ENCODE measurements at places on chromosomes 7 and 10.
A peak's percentile ranks its signal among the peaks of the same experiment; 100 is the strongest.

GRCh38 chr7:50667338-50667737 is 102.1 kb upstream of the DDC start:
- DNase-seq, result no peak

- DNase-seq, result no peak
These were observed 231.3 kb upstream of the FERD3L start for GRCh38 chr7:19376538-19376937.

- DNase-seq, result no peak
These were observed 4.5 kb downstream of the ZNF783 start for GRCh38 chr7:149266451-149266850.

DNA sequence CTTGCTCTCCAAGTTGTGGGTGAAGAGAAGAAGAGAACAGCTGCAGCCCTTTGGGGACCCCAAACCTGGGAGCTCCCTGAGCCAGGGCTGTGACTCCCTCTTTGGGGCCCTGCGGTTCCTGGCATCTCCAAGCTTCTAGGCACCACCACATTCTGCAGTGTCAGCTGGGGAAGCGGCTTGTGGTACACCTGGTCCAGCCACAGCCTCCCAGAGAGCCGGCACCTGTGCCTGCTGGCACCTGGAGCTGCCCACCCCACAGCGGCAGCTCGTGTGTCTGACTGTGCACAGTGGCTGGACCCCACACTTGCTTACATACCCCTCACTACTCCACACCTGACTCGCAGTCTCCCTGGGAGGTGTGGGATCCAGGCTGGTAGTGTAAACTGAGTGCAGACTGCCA is 23.5 kb downstream of the FAM241B start:
- no peak for DNase-seq

- no peak for DNase-seq
These were observed 897.8 kb downstream of the CNTNAP2 start for GRCh38 chr7:147014286-147014955.

DNA sequence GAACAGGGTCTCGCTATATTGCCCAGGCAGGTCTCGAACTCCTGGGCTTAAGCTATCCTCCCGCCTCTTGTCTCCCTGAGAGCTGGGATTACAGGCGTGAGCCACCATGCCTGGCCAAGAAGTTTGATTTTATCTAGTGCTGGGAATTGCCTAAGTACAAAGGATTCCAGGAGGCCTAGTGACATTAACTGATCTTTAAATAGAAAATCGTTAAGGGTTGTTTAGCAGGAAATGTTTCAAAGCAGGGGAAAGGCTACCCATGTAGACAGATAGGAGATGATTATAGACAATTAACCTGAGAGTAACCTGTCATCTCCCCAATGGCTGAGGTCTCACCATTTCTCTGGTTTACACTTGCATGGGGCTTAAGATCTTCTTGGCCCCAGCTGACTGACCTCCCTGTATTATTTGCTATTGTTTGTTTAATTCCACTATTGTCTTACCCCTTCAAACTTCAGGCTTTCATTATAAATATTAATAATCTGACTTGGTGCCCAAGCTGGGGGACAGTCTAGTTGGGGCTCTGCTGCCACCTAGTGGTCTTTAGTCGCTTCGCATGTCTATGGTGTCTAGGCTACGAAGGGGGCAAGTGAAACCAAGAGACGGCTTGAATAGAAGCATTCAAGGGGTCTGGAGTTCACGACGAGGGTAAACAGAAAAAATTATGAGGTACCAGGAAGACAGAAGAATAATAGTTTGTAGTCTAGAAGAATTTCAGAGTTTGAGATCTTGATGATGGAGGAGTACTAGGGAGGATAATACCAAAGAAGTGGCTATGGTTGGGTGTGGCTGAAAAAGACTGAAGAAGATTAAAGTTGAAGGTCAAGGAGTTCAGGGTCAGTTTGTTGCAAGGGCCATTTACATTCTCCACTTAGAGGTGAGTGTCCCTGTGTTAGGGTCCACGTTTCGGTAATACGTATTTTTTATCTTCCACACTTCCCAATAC is 40.4 kb upstream of the BPGM start:
- DNase-seq, result peak; percentile 33

GRCh38 chr10:124588736-124589490 is 127.3 kb downstream of the LHPP start:
- no peak for DNase-seq

GRCh38 chr10:75941223-75941801 is 509.9 kb downstream of the LRMDA start:
- DNase-seq, result no peak

- no peak for DNase-seq
These were observed 34.0 kb downstream of the HSPA12A start for GRCh38 chr10:116708391-116708821.

- no peak for DNase-seq
These were observed 108.1 kb downstream of the PRKAG2 start for GRCh38 chr7:151768805-151769187.

DNA sequence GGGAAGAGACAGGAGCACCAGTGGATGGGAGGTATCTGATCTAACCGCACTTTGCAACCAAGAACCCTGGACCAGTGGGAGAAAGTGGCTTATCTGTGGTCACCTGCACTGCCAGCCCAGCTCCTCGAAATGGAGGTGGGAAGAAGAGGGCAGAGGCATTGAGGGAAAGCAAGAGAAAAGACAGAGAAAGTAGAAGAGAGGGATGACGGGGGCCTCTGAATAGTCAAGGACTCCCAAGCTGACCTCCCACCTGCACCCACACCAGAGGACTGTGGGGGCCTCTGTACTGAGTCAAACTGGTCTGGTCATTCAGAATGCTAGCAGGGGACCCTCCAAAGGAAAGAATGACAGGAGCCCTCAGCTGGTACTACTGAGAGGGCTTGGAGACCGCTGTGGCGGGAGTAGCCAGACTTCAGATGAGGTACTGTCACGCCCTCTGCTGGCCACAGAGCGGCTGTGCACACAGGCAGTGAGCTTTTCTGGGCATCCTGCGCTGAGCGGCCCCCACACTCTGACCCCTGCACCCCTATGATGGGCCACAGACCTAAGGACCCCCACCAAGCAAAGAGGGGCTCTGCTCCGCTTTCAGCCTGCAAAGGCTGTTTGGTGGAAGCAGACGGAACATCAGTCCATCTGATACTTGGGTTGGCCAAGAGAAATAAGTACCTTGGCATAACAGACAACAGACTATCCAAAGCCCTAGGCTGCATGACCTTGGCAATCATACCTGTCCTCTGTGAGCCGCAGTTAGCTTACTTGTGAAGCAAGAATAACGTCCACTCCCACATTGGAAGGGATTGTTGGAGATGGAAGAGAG is 112.9 kb downstream of the COL13A1 start:
- DNase-seq, result peak; percentile 17

DNA sequence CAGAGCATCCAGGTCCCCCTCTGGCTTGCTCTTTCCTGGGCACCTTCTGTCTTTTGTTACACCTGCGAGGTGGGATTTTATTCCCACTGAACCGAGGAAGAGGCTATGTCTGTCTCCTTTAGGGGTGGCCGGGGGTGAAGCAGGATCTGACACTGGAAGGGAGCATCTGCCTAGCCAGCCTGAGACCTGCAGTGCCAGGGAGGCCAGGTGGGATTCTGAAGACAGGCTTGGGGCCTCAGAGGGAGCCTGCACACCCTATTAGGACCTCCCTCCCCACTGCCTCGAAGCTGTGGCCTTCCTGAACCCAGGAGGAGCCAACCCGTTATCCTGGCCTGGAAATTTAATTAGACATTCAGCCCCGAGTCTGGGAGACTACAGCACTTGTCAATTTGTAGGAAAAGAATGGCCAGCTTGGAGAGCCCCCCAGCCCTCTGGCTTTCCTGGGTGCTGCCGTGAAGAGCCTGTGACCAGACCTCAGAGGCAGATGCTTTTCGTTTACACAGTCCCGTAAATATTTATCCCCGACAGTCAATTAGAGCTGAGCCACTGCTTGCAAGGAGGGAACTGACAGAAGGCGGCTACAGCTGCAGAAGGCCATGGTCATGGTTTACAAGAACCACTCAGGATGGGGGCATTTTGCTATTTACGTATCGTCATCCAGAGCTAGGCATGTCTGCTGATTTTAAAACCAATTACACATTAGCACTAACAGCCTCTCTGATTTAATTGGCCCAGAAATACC is 19.7 kb downstream of the CHAT start:
- DNase-seq, result no peak

GRCh38 chr10:11533328-11533781 is 78.1 kb downstream of the USP6NL start:
- DNase-seq, result no peak

- DNase-seq, result no peak
These were observed 2.8 kb downstream of the EFCAB10 start for GRCh38 chr7:105578496-105578895.

- DNase-seq, result no peak
These were observed 10.4 kb upstream of the CFAP43 start for GRCh38 chr10:104242545-104242944.

- DNase-seq, result peak; percentile 3
These were observed 56.5 kb downstream of the CCDC71L start for GRCh38 chr7:106604303-106604924.

GRCh38 chr10:56633876-56634452 is 272.9 kb upstream of the ZWINT start:
- DNase-seq, result no peak

- no peak for DNase-seq
These were observed 37.4 kb upstream of the KDM7A start for GRCh38 chr7:140214075-140214684.

DNA sequence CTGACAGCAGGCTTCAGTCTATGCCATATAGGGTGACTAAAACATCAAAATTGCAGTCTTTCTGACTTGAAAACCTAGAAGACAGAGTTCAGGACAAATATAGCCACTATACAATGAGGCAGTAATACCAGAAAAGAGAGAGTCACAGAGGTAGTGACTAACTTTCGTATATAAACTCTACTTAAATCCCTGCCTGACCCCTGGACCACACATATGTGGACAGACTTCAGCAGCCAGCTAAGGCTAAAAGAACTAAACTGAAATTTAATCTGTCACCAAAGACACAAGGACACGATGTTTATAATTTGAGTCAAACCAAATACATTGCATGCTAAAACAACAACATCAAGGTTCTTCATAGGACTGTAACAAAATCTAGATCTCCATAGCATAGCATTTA is 64.6 kb upstream of the MACROH2A2 start:
- DNase-seq, result no peak

- DNase-seq, result no peak
These were observed 112.5 kb downstream of the MACC1 start for GRCh38 chr7:20104696-20105095.

DNA sequence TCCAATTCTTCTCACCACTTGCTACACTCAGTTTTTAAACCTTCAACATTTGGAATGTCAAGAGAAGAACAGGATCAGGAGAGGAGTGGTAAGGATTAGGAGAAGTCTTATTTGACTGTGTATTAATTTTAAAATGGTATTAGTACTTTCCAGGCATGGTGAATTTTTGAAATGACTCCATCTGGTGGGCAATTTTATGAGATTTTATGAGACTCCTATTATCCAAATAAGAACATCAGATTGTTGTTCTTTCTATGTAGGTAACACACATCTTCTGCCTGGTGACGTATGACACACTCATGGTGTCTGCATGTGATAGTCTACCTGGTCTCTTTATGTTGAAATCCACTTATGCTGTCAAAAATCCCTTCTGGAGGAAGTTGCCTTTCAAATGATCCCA is 51.0 kb downstream of the SLC13A1 start:
- no peak for DNase-seq

DNA sequence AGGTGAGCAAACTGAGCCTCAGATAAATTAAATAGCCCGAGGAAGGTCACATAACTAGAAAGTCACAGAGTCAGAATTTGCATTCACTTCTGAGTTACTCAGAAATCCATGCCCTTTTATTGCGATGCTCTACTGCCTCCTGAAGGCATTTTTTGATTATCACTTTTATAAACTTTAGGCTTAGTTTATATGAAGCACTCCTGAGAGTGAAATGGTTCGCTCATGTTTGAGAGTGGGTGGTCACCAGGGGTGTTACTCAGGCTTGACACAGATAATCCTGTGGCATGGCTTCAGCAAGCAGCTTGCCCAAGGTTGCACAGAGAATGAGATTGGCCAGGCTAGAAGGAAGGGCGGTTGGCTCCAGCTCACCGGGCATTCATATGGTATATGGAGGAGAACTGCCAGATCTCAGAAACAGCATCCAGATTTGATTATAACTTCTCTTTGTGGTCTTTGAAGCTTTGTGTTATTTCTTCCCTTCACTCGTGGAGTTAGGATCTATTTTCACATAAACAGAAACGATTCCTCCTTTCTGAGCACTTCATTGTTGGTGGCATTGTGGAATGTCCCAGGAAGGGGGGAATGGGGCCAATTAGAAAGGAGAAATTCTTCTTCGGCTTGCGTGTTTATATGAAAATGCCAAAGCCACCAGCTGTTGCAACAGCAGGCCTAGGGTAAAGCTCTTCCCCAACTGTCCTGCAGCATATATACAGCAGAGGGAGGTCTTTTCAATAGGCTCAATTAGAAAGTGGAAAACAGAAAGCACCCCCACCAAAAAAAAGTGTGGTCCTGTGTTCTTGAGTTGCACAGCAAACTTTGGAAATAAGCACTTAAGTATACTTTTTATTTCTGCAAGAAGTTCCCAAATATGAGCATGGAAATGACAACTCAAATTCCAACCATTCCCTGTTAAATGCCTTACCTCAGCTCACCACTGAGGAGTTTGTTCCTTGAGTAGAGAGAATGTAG is 628.8 kb downstream of the SUGCT start:
- no peak for DNase-seq

DNA sequence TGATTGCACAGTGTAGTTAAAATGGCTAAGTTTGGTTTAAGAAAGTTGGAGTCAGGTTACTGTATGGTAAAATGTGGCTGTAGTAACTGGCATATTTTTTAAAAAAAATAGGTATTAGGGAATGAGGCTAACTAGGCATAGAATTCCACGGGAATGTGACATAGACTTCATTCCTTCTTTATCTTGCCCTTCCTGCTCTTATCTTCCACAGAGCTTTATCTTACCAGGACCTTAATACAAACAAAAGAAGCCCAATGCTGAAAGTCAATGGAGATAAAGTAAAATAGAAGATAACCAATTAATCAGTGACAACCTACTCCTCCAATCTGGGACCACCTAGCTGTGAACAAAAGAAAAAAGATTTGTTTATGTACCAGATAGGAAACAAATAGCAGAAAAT is 58.1 kb downstream of the TET1 start:
- DNase-seq, result no peak

GRCh38 chr10:50044941-50045664 is 22.7 kb upstream of the WASHC2A start:
- DNase-seq, result no peak

DNA sequence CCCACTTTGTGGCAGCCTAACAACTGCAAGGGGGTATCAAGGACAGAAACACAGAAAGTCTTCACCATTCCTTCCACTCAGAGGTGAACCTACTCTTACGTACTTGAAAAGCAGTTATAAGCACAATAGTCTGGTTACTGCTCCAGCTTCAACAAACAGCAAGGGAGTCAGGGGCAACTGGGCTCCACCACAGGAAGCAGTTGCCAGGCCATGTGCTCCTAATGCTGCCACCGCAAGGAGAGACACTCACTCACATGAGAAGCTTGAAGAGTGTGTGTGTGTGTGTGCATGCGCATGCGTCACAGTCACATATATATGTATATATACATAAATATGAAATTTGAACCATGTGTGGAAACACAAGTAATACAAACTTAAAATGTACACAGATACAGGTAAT is 65.5 kb downstream of the GRB10 start:
- DNase-seq, result no peak
